ENCODE measurements at places on chromosomes 4 and X.

DNA sequence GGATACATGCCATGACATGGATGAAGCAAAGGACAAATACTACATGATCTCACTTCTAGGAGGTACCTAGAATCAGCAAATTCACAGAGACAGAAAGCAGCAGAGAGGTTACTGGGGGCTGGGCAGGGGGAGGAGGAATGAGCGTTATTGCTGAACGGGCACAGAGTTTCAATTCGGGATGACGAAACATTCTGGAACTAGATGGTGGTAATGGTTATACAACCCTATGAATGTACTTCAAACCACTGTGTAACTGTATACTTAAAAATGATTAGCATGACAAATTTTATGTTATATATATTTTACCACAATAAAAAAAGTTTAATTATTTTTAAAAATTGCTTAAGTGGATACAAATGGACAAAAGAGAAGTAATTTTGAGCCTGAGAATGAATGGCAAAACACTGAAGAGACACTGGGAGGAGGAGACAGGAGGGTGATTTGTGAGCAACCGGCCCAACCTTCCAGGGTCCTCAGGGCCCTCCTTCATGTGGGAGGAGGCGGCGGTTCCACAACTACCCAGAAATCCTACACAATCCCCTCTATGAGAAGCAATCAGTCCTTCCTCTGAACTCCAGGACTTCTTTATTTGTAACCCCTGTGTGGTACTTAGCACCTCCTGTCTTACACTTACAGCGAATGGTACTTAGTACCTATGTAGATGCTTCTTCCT, 14.1 kb downstream of the ACSL1 start:
- no peak for DNase-seq

GRCh38 chr4:110196871-110197528, 1.4 kb downstream of the ELOVL6 start:
- no peak for DNase-seq

DNA sequence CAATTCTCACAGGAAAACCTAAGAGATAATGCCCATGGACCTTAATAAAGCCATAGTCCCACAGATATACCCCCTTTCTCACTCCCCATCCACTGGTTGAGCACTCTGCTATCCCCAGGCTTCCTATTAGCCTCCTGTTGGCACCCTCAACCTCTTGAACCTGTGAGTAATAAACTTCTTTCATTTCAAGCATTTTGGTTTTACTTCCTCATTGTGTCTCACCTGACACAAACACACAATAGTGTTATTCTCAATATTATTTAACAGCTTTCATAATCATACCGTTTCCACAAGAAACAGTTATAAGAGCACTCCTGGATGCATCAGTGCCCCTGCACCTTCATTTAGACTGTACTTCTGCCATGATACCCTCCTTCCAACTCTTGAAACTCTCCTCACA, 56.8 kb downstream of the TRPC5 start:
- no peak for DNase-seq

DNA sequence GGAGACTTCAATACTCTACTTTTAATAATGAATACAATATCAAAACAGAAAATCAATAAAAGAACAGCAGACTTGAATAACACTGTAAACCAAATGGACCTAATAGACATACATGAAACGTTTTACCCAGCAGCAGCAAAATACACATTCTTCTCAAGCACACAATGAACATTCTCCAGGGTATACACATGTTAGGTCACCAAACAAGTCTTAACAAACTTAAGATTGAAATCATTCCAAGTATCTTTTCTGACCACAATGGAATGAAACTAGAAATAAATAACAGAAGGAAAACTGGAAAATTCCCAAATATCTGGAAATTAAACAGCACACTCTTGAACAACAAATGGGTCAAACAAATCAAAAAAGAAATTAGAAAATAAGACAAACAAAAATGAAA, 145.0 kb upstream of the CT83 start:
- no peak for DNase-seq

GRCh38 chr4:89121387-89122068, 10.2 kb downstream of the TIGD2 start:
- DNase-seq = no peak

GRCh38 chr4:53601251-53601764, 10.0 kb upstream of the LNX1 start:
- DNase-seq = no peak

All from cortex of kidney (tissue), 1 donor.